ENCODE measurements at places on chromosomes 12 and 14.

DNA sequence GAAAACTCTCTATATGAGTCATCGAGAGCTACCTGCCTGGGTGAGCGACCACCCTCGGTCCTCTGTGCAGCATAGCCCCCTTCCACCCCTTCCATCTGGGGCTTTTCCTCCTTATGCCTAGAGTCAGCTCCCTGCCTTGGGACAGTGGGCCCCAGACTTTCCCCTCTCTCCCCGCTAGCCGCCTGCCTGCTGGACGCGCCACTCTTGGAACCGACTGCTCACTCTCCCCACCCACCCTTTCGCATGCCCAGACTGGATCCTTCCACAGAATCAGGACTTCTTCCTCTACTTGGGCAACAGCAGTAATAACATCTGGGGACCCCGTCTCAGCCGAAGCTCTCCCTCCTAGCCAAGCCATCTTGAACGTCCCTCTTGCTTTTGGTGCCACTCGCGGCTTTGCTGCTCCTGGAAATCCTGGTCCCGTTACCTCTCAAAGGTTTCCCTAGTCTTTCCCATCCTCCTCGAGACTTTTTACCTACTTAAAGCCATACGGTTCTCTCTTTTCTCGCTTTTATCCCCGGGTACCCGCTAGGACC lies 671 bp downstream of the ESYT1 start:
- DNase-seq: no peak

DNA sequence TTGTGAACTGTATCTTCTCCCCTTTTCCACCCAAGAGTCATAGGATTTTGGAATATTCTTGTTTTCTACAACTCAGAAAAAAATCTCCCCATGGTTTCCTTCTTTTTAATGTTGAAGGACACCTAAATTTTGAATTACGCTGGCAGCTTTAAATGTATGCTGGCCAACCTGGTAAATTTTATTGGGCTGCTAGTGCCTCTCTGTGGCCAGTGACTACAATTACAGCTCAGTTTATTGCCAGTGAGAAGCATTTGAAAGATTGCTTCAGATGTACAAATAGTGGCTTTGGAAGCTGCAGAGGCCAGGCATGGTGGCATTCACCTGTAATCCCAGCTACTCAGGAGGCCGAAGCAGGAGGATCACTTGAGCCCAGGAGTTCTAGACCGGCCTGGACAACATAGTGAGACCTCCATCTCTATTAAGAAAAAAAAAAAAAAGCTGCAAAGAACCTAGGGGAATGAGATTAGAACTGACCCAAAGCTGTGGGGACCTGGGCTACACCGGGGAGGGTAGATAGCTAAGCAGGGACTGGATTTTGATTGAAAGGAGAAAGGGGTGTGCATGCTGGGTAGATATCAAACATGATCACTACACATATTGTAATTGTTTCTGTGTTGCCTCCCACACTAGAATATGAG lies 7.6 kb upstream of the RAB21 start:
- peak; percentile 30 for DNase-seq

GRCh38 chr12:57227315-57228115 lies 2.0 kb upstream of the SHMT2 start:
- DNase-seq: no peak

- no peak for DNase-seq
Measured at GRCh38 chr12:20800160-20800559, 10.3 kb upstream of the SLCO1B3 start.

- DNase-seq: no peak
Measured at GRCh38 chr12:66679461-66680084, 697 bp upstream of the GRIP1 start.

GRCh38 chr12:2834581-2835491 lies at the start of gene NRIP2:
Gene NRIP2, minus strand, starts transcription at chr12:2835035. Its CDS starts 52 bp downstream, at chr12:2834983.
- DNase-seq: no peak

GRCh38 chr12:43370263-43370662 lies 181.7 kb downstream of the ADAMTS20 start:
- peak; percentile 38 for DNase-seq

- DNase-seq: peak; percentile 20
Measured at GRCh38 chr12:75479963-75480461, 543 bp upstream of the GLIPR1 start.

DNA sequence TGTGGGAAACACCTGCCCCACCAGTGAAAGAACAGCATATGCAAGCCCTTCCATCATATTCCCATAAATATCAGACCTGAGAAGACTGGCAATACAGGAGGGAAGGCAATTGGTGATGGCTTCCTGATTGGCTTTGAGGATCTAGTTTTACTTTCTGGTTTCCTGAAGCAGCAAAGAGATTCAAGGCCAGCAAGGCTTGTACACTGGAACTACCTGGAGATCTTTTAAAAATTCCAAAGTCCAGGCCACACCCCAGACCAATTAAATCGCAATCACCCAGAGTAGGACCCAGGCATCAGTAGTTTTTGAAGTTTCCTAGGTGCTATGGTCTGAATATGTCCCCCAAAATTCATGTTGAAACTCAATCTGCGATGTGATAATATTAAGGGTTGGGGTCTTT lies 2.9 kb upstream of the TEP1 start:
- no peak for DNase-seq

DNA sequence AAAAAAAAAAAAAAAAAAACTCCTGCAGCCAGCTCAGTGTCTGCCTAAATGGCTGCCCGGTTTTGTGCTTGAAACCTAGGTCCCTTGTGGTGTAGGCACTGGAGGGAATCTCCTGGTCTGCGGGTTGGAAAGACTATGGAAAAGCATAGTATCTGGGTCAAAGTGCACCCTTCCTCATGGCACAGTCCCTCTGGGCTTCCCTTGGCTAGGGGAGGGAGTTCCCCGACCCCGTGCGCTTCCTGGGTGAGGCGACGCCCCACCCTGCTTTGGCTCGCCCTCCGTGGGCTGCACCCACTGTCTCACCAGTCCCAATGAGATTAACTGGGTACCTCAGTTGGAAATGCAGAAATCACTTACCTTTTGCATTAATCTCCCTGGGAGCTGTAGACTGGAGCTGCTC lies 14.3 kb downstream of the PTCSC3 start:
- DNase-seq: no peak

DNA sequence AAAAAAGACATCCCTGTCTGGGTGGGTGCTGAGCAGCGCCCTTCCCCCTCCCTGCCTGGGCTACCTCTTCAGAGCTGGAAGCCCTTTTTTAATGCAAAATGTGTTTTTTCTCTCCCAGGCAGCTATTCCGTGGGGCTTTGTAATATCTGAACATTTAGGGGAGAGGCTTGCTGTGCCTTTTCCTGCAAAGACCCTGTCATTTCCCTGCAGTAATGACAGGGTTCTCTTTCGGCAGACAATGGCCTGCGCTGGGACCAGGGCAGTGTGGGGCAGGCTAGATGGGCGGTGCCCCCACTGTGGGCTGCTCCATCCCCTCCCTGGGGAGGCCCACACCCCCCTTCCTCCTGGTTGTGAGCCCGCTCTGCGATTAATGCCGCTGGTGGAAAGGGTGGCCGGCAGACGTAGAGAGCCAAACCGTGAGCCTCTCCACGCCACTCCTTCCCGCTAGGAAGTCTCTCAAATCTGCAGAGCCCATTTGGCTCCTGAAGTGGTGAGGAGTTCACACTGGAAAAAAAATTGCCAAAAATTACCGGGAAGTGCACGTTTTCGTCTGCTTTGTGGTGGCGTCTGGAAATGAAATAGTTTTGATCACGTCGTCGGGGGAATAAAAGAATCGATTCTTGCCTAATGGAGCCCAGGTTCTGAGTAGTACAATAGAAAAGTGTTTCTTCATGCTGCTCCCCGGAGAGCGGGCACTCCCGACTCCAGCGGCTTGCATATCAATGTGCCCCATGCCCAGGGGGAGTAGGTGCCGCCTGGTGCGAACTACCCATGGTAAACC lies 31.5 kb downstream of the KIF26A start:
- no peak for DNase-seq

DNA sequence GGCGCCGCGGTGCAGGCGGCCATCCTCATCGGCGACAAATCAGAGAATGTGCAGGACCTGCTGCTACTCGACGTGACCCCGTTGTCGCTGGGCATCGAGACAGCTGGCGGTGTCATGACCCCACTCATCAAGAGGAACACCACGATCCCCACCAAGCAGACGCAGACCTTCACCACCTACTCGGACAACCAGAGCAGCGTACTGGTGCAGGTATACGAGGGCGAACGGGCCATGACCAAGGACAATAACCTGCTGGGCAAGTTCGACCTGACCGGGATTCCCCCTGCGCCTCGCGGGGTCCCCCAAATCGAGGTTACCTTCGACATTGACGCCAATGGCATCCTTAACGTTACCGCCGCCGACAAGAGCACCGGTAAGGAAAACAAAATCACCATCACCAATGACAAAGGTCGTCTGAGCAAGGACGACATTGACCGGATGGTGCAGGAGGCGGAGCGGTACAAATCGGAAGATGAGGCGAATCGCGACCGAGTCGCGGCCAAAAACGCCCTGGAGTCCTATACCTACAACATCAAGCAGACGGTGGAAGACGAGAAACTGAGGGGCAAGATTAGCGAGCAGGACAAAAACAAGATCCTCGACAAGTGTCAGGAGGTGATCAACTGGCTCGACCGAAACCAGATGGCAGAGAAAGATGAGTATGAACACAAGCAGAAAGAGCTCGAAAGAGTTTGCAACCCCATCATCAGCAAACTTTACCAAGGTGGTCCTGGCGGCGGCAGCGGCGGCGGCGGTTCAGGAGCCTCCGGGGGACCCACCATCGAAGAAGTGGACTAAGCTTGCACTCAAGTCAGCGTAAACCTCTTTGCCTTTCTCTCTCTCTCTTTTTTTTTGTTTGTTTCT lies 1.7 kb downstream of the HSPA2 start:
- no peak for DNase-seq

- DNase-seq: no peak
Measured at GRCh38 chr14:94412671-94413638, 24.6 kb upstream of the SERPINA1 start.

- no peak for DNase-seq
Measured at GRCh38 chr12:116693286-116694227, 44.3 kb downstream of the SPRING1 start.

DNA sequence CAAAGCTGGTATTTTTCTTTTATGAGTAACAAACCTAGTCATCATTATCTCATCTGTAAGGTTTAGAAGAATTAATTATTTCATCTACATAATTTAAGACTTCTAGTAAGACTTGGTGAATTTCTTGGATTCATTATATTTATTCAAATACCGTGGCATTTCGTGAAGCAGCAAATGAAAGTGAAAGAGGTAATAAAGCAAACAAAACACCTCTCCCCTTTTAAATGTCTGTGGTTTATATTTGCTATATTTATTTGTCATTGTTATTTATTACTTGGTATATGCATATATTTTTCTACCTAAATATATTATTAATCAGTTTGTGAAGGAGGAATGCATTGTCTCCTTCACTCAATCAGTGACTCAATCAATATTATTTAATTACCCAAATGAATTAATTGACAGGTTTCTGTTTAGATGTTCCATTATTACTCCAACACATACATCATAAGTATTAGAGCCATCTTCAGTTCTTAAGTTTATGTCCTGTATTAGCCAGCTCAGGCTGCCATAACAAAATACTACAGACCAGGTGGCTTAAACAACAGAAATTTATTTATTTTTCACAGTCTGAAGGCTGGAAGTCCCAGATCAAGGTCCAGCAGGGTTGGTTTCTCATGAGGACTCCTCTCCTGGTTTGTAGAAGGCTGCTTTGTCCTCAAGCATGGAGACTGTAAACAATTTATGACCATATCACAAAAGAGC lies 6.6 kb downstream of the CFAP54 start:
- no peak for DNase-seq

DNA sequence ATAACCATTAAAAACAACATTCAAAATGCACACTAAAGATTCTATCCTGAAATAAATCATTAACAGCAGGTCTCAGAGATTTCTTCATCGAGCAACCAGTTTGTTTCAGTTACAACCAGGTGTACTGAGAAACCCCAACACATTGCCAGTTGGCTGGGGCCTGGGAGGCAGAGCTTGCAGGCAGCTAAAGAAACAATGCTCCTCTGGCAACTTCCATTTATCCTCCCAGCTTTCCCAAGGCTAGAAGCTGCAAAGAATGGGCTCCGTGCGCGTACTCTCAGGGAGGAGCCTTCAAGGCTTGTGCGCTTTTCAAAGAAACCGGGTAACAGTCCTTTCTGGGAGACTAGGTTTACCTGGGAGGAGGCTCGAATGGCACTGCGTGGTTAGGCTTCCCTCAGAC lies 181.6 kb downstream of the MSRB3 start:
- no peak for DNase-seq

GRCh38 chr12:100356644-100357223 lies at the start of gene SLC17A8:
Gene SLC17A8, plus strand, starts transcription at chr12:100357074. Its CDS starts 318 bp downstream, at chr12:100357392.
- no peak for DNase-seq

- no peak for DNase-seq
Measured at GRCh38 chr12:20044846-20045245, 323.5 kb upstream of the PDE3A start.

- no peak for DNase-seq
Measured at GRCh38 chr14:99255621-99256482, 16.1 kb downstream of the BCL11B start.

DNA sequence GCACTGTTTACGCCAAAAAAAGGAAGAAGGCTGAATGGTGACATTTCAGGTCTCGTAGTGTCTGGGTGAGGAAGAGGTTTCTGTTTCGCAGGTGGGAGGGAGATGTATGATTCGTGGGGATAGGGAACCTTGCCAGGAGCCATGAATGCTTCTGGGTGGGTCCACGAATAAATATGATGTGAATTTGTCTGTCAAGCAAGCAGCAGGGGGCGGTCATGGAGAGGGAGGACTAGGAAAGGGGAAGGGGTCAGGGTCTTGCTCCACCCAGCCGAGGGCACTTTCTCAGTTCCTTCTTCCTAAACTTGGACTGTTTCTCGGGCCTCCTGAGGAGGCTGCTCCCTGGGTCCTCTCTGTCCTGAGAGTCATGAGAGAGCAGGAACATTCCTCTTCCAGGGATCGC lies 72.5 kb downstream of the LGMN start:
- no peak for DNase-seq

DNA sequence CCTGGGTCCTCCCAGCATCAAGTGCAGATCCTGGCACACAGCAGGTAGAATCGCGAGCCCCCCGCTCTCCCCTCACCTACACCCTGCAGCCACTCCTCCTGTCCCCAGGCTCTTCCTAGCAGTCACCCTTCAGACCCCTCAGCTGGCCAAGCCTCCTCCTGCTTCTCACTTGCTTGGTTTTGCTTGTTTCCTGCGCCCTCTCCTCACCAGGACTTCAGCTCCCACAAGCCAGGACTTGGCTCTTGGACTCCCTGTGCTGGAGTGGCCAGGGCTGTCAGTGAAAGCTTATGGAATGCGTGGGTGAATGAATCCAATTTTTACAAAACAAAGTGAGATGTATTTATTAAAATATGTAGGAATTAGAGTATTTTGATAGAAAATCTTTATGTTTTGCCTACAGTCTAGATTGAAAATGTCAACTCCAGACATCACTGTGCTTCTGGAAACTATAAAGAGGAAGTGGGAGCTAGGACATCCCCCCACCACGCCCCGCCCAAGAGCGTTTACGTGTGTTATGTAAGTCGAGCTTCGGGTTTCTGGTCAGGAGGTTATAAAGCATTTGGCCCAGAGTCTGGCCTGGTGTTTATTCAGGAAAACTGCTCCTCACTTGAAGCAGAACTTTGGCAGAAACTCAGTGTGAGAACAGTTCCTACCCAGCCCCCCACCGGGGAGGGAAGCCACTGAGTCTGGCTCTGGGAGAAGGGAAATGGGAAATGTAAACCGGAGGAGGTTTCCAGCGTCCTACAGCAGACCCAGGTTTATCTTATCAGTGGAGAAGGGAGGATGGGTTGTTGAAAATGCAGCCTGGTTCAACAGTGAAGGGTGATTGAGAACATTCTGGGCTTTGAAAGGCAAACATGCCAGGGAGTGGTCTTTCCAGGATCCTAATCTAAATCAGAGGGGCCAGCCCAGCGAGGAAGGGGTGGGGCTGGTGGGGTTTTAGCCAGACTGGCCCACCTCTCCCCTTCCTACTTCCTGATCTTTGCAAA lies 8.8 kb downstream of the ALDH2 start:
- no peak for DNase-seq

- no peak for DNase-seq
Measured at GRCh38 chr14:104108570-104109541, 23.4 kb downstream of the ASPG start.
